Mesenteric fat pad (tissue), 1 donor: ENCODE measurements at places on chromosomes 5 and 9. TPM values are rescaled to one million over a fixed set of nuclear protein-coding genes. Genes with fewer than 3 reads are reported as not detected.

F2R gene
- total RNA-seq, result 4.9 TPM

HACD4 gene
- 2.2 TPM for total RNA-seq

SARDH gene
- 0.87 TPM for total RNA-seq

DNA sequence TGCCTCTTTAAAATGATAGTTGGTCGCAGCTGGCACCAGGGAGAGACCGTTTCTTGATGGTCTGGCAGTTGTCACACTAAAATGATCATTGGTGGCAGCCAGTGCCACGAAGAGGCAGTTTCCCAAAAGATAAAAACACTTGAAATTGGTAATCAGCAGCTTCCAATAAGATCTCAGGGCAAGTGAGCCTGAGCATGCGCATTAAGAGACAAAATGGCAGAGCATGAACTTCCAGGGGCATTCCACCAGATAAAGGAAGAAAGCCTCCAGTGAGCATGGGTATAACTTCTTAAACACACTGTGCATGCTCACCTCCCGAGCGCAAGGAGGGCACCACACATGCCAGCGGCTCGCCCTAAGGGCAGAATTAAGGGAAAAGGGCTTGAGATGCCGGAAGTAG lies 1594.2 kb upstream of the CDH9 start:
- no peak for DNase-seq

DNA sequence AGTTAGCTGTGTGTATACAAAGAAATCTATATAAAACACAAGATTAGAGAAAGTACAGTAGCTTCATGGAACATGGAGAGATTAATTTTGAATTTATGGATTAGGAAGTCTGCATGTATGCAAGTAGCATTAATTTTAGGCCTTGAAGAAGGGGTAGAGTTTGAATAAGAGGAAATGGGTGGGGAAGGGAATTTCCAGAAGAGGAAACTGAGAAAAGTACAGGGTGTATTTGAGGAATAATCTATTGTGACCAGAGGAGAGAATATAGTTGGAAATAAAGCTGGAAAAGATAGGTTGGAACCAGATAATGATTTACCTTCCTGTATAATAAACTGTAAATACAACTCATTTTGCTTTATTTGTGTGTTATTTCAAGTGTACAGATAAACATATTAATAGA lies 53.6 kb downstream of the CWC27 start:
- no peak for DNase-seq

FBP2 gene
- total RNA-seq, result not detected

GRCh38 chr5:55467862-55468551 lies 66.8 kb downstream of the PLPP1 start:
- DNase-seq, result no peak

GRCh38 chr9:84874596-84874995 lies 205.1 kb downstream of the NTRK2 start:
- DNase-seq, result no peak

CTXN3 gene
- not detected for total RNA-seq

- no peak for DNase-seq
Observed at GRCh38 chr5:66538531-66538930, 57.7 kb upstream of the MAST4 start.

DNA sequence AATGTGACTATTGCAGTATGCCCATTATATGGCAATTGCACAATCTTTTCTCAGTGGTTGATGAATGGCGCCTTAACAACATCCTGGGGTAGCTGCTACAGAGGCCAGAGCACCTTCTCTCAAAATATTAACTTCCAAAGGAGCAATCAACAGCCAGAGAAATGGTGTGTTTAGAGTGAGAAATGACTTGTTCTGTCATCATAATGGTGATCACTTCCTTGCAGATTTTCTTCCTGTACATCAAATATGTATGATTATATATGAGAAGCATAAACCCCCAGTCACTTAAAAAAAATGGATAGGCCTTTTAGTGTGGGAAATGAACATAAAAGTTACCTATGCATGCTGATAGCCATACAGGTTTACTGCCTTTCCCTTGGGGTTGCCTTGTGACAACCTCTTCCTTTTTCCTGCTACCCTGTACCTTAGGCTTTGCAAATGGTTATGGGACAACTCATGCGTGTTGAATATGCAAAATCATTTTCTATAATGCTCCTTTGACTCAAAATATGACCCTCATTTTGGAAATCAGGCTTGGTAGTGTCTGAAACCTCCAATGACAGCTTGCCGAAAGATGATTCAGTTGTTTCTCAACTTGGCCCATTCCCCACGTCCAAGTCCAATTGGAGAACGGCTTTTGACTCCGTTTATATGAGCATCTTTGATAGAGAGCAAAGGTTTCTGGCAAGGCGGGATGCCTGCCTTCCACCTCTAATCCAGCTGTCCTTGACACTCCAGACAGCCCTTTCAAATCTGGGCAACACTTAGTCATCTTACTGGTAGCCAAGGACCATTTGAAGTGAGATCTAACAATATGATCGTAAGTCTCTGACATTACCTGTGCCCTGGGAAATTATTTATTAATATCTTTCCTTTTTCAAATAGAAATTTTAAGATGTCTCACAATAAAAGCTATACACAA lies 69.3 kb downstream of the SLC1A1 start:
- no peak for DNase-seq

DNA sequence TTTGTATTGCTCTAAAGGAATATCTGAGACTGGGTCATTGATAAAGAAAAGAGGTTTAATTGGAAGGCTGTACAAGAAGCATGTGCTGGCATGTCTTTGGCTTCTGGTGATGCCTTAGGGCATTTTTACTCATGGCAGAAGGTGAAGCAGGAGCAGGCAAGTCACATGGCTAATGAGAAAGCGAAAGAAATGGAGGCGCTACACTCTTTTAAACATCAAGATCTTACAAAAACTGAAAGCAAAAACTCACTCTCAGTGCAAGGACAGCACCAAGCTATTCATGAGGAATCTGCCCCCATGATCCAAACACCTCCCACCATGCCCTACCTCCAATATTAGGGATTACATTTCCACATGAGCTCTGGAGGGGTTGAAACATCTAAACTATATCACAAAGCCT lies 1458.8 kb upstream of the ACO1 start:
- no peak for DNase-seq

DNA sequence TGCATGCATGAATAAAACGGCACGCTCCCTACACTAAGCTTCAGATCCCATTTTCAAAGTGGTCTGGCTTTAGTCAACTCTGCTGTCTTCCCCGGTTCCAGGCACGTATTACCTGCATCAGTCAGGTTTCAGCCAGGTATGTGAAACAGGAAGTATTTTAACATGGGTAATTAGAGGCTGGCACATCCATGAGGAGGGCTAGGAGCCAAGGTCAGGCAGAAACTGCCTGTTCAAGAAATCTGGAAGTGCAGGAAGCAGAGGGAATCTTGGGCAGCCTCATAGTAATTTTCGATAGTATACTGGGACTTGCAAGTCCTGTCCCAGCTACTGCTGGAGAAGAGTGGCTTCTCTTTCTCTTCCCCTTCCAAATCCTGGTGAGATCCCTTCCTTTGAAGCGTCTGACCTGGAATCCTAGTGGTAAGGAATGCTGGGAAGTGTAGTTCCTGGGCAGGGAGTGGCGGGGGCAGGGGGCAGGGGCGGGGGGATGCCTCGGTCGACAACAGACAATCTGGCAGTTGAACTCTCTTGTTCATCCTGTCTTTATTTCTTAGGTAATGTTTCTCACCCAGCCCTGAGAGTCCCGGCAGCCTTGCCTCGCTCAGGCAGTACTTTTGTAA lies 403.1 kb downstream of the TLE4 start:
- no peak for DNase-seq

- no peak for DNase-seq
Observed at GRCh38 chr9:81851340-81851739, 76.9 kb upstream of the SPATA31D4 start.

DNA sequence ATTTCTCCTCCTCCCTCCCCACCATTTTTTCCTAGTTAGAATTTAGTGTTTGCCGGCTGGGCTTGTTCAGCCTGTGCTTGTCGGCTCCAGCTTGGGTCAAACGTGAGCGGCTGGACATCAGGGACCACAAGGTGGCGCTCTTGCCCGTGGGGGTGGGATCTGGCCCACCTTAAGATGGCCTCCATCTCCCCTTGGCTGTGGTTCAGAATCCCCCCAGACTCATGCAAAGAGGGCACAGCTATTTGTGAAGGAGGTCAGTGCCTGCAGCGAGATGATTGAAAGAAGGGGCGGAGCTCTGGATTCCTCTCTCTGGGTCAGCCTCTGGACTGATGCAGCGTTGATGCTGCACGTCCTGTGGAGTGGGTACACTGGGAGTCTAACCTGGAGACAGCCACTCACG lies 283.3 kb upstream of the TUT7 start:
- DNase-seq, result no peak

- DNase-seq, result no peak
Observed at GRCh38 chr5:73783828-73784227, 157.8 kb downstream of the ARHGEF28 start.

GRCh38 chr9:123946101-123946821 lies 16.3 kb upstream of the DENND1A start:
- no peak for DNase-seq

GRCh38 chr5:43661102-43661501 lies 58.1 kb downstream of the NNT start:
- DNase-seq, result no peak

- no peak for DNase-seq
Observed at GRCh38 chr5:135964670-135965320, 10.0 kb upstream of the LECT2 start.

ALDH1A1 gene
- total RNA-seq, result 136 TPM

QSOX2 gene
- 10.3 TPM for total RNA-seq

DNA sequence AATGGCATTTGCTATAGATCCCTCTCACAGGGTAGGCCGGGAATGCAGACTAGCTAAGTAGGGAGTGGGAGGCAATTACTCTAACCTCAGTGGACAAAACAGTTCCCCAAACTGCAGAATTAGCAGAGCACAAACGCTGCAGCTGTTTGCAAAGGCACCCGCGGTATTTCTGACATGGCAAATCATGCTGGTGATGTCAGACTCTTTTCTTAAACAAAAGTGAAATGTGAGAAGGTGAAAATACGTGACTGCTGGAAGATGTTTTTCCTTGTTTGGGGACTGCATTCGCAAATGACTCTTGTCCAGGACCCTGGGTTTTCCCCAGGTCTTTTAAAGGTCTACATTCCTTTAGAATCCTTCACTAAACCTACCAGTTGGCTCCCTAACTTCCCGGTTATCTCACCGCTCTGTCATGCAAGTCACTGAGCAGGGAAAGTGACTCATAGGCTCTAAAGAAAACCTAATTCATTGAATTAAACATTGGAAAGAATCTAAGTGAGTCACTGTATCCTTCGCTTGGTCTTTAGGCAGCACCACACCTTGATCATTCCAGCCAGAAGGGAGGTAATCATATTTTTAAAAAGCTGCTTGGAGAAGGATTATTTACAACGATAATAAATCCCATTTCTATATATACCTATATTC lies 91.5 kb upstream of the DNAH5 start:
- no peak for DNase-seq

DNA sequence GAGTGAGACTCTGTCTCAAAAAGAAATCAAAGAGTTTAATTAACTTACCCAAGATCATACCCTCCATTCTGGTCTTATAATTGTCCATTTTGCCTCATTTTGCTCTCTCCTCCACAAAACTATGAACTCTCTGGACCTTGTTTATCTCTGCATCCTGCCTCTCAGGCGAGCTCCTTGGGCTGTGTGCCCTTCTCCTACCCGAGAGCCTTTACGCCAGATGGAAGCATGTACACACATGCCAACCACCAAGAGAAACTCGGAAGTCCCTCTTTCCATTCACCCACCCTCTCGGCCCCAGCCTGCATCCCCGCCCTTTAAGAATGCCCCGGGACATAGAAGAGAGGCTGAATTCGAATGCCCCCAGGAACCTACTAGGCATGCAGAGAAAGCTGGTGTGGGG lies 25.9 kb downstream of the CPLX2 start:
- DNase-seq, result no peak

DNA sequence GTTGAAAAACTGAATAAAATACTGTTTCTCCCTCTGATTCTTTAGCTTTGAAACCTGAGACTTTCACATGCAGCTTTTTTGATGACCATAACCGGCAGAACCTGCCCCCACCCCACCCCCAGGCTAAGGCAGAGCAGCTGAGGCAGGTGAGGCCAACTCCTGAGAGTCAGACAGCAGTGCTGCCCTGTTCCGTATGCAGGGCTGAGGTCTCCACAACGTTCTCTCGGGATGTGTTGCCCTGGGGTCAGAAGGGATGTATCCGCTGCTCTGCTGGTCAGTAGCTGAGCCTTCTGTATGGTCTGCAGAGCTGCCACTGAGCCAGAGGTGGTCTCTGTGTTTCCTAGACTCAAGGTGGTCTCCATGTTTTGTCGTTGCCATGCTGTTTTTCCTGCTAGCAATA lies 190.5 kb downstream of the AOPEP start:
- DNase-seq, result no peak

C5orf52 gene
- not detected for total RNA-seq

GRCh38 chr5:10021248-10021647 lies 228.4 kb downstream of the ATPSCKMT start:
- no peak for DNase-seq

DNA sequence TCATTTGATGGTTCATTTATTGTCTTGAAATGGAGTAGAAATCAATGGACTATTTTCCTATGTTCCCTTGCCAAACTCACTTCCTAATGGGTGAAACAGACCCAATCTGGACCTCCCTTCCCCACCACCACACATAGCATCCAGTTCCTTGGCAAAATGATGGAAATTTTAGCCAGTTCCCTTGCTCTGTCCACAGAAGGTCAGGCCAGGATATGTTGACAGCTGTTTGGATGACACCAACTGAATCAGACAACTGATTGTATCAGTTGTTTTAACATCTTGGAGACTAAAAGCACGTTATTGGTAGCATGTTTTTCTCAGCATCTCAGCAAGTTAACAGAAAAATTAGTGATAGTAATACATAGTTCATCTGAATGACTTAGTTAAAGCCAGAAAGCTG lies 534.8 kb downstream of the PSAT1 start:
- no peak for DNase-seq

DNA sequence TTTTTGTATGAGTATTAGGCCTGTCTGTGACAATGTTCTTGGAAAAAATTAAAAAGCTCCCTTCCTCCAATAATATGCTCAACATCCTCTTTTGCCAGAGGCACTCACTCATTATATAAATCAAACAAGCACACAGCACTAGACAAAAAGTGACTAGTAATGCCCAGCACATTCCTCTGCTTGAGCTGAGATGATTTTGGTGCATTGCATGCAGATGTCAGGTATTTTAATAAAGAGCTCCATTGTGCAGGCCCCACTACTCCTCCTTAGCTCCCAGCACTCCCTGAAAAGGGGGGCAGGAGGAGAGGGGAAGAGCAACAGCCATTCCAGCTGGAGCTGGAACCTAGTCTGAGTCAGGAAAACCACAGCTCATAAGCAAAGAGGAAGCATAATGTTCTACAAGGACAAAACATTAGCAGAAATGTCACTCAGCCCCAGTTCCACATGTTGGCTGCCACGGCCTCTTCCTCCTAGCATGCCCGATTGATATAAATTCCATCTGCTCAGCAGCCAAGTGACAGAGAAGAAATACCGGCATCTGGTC lies 348.5 kb downstream of the BNC2 start:
- no peak for DNase-seq
